ENCODE measurements at places on chromosomes 4 and X.

DNA sequence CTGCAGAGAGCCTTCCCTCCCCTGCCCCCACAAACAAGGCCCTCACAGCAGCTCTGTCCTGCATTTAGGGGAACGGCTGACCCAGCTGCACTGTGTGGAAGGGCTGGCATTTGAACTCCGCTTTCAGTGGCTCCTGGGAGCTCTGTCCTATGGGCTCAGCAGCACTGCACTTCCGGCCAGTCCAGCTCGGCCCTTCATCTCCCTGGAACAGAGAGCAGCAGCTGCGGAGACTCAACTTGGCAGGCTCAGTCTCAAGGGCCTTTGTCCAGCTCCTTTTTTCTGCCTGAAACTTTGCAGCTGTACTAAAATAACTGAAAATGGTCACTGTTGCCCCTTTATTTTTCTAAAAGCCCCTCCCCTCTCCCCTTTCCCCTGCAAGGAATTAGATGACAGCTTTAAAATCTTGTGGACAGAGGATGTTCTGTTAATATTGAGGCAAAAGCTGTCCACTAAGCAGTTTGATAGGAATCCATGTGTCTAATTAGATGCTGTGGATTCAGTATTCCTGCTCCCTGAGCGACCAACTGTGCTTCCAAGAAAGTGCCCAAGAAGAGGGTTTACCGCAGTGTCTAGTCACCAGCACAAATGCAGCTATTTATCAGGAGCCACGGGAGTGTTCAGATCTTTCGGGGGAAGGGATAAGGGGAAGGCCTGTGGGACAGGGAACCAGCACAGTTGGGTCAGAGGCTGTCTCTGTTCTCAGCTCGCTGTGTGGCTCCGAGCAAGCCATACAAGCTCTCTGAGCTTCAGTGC is 133.1 kb downstream of the AFAP1 start:
- no peak for DNase-seq

DNA sequence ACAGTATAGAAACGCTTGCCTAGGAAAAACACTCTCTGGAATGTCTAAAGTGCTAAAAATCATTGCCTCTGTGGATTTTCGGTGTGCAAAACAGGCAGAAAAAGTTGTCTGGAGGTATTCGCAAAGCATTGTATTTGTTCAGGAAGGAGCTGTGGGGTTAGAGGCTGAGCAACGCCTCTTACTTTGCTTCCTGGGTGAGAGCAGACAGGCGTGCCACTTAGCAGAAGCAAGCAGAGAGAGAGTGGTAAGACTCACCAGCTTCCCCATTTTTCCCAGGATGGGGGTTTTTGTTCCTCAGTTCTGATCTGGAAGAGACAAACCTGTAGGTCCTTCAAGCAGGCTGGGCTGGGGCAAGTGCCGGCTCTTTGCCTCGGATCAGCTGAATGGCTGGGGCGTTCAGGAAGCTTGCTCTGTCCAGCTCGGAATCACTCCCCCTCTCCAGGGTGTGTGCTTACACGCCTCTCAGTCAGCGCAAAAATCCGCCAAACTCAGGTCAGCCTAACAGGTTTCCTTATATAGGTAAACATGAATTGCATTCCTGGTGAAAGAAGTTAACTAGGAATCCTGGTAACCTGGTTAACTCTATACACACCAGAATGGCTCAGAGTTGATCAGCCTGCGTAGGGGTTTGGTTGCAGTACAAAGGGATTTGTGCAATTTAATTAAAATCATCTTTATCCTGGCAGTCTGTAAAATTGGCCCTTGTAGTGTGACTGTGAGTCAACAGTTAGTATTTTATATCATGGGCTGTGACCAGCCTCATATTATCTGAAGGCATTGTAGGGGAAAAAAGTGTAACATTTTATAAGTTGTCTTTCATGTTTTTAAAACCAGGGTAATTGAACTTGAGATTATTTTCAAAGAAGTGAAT is 213.1 kb upstream of the MID1 start:
- no peak for DNase-seq

- DNase-seq: no peak
These were observed 85.1 kb downstream of the APBB2 start for GRCh38 chr4:41129128-41129754.

- no peak for DNase-seq
These were observed 15.4 kb downstream of the FAM9C start for GRCh38 chrX:13028871-13029636.

- DNase-seq: no peak
These were observed 707.1 kb upstream of the SLIT2 start for GRCh38 chr4:19544446-19545125.

DNA sequence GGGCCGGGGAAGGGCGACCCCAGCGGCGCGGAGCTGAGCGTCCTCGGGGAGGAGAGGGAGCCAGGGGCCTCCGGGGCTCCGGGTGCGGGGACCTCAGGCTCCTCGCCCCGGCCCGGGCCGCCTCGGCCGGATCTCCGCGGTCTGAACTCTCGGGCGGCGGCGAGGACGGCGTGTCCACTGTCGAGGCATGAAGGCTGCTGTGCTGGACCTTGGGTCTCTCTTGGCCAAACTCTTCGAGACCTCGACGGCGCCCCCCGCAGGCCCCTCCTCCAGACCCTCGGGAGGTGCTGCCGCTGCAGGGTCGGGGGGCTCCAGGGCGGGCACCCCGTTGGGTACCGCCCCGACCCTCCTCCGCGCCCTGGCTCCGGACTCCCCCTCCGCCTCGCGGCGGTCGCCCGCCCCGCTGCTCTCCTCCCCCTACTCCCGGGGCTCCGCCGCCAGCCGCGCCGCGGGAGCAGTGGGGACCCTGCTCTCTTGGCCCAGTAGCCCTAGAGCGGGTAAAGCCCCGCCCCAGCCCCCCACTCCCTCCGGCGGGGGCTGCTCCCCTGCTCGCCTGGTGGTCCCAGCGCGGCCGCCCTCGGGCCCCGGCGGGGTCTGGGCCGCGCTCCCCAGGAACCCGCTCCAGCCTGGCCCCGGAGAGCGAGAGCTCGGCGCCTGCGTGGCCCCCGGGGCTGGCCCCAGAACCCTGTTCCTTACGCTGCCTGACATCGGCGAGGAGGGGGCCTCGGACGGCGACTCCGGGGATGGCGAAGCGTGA is 564 bp downstream of the FAM149A start:
- no peak for DNase-seq

DNA sequence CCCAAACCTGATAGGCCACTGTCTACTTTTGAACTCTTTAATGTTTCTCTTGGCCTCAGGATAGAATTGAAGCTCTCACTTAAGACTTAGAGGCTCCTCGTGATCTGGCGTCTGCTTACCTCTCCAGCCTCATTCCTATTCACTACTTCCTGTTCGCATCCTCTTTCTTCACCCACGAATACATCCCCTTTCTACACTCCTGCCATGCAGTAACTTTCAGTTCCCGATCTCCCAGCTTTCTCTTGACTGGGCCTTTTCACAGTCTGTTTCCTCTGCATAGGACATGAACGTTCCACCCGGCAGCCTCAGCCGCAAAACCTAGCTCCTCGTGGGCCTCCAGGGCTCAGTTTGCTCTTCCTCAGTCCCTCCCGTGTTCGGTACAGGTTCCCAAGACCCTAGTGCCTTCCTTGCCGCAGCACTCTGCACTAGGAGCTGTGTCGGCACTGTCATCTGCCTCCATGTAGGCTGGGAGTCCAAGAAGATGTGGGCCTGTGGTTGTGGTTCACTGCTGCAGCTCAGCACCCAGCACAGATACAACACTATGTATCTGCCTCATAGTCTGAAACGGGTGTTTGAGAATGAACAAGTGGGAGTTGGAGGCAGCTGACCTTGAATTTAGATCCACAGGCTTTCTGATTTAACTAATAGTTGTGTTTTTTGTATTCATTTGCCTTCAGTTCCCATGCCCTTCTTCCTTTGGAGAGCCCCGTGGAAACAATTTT is 15.8 kb downstream of the RPL39 start:
- DNase-seq: no peak

DNA sequence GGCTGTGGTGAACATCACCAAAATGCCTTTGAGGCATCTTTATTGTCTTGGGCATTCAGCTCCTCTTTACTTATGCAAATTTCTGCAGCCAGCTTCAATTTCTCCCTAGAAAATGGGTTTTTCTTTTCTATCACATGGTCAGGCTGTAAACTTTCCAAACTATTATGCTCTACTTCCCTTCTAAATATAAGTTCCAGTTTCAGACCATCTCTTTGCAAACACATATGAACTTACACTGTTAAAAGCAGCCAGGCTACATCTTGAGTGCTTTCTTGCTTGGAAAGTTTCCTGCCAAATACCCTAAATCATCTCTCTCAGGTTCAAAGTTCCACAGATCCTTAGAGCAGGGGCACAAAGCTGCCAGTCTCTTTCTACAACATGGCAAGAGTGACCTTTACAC is 13.2 kb downstream of the SCLT1 start:
- DNase-seq: no peak

- DNase-seq: no peak
These were observed 14.8 kb downstream of the HOPX start for GRCh38 chr4:56666279-56666678.

DNA sequence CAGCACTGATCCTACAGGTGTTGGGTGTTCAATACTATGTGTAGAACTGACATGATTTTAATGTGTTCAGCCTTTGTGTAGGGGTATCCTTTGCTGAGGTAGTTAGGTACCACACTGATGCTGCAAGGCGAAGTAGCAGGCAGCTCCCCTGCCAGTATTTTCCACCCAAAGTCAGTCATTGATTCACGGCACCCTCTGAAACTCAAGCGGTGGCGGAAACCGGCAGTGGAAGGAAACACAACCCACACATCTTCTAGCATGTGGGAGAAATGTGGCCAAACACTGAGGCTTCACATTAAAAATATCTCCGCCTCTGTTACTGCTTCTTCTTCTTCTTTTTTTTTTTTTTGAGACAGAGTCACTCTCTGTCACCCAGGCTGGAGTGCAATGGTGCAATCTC is 126.3 kb downstream of the AASDH start:
- peak; percentile 2 for DNase-seq

DNA sequence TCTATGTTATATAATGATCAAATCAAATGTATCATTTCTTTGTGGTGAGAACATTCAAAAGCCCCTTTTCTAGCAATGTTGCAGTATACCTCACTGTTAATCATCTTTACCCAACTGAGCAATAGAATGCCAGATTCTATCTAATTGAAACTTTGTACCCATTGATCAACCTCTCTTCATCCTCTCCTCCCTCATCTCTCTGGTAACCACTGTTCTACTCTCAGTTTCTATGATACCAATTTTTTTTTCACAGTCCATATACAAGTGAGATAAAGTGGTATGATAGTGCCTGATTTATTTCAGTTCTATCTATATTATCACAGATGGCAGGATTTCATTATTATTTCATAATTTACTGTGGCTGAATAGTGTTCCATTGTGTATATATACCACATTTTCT is 209.8 kb downstream of the SPCS3 start:
- no peak for DNase-seq

DNA sequence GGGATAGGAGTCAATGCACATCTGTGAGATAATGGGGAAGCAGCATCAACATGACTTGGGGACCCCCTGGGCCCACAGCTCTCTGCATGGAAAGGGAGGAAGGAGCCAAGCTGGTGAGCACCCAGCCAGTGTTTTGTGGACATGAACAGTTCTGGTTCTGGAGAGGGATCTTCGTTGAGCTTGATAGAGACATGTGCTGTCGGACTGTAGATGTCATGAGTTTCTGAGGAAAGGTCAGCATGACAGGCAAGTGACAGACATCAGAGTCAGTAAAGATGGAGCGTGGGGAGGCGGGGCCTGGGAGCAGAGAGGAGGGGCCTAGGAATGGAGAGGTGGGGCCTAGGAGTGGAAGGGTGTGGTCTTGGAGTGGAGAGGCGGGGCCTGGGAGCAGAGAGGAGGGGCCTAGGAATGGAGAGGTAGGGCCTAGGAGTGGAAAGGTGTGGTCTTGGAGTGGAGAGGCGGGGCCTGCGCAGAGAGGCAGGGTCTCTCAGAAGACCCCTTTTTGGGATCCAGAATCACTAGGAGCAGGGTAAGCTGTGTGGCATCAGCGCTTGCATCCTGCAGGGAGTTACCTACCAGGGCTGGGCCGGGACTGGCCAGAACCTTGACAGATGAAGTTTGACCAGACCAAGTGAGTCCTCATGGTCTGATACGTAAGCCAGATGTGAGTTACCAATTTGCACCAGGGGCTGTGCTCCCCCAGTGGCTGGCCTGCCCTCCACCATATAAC is 33.7 kb downstream of the PIGG start:
- DNase-seq: no peak

- no peak for DNase-seq
These were observed 105.9 kb upstream of the SLC7A11 start for GRCh38 chr4:138348055-138348454.

GRCh38 chrX:68429216-68429615 is 4.1 kb downstream of the OPHN1 start:
- no peak for DNase-seq

- no peak for DNase-seq
These were observed 144.0 kb downstream of the SH3KBP1 start for GRCh38 chrX:19743386-19743785.

GRCh38 chr4:24488399-24489164 is 95.8 kb downstream of the DHX15 start:
- peak; percentile 40 for DNase-seq

GRCh38 chr4:38612646-38613414 is 51.2 kb upstream of the KLF3 start:
- no peak for DNase-seq

- DNase-seq: no peak
These were observed 109.4 kb upstream of the PACRGL start for GRCh38 chr4:20590849-20591248.

- DNase-seq: no peak
These were observed 75.6 kb downstream of the AFAP1 start for GRCh38 chr4:7863911-7864681.

DNA sequence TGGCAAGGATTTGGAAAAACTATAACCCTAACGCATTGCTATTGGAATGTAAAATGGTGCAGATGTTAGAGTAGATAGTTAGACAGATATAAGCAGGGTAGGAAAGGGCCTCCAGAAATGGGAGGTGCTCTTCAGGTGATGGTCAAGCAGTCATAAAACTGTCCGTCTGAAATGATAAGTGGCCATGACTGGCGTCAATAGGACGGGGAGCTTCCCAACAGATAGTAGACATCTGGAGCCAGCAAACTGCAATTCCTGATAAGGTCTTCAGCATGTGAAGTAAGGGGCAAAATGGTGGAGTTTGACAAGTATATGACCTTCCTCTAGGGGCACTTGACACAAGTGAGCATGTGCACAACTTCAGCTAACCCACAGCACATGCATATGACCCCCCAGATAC is 250.4 kb downstream of the MAGEB5 start:
- DNase-seq: no peak

DNA sequence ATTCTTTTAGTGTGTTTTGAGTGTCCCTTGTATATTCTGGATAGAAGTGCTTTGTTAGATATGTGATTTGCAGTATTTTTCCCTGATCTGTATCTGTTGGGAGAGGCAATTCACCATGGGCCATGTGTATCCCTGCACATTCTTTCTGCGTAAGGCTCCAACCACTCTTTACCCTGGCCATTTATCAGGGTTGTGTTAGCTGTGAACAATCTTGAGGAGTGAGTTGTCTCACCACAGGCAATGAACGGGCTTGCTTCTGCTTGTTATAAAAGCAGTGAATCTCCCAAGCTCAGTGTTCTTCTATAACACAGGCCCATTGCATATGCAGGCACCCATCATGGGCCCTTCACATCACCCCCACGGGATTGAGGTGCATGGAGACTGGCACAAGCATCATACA is 18.9 kb upstream of the SMIM10 start:
- no peak for DNase-seq

- no peak for DNase-seq
These were observed 1.5 kb upstream of the DDX3X start for GRCh38 chrX:41332408-41333002.

- DNase-seq: no peak
These were observed 19.8 kb downstream of the GBA3 start for GRCh38 chr4:22712529-22712928.

Data from stimulated activated CD4-positive, alpha-beta T cell treated with anti-CD3 and anti-CD28 coated beads, Interleukin-1b, Interleukin-23, amount 100 ng/mL, for 1 hour (primary cell).